ENCODE measurements at places on chromosomes 1 and 21.

- DNase-seq: no peak
Observed at GRCh38 chr1:41842326-41842725, 76.4 kb downstream of the HIVEP3 start.

DNA sequence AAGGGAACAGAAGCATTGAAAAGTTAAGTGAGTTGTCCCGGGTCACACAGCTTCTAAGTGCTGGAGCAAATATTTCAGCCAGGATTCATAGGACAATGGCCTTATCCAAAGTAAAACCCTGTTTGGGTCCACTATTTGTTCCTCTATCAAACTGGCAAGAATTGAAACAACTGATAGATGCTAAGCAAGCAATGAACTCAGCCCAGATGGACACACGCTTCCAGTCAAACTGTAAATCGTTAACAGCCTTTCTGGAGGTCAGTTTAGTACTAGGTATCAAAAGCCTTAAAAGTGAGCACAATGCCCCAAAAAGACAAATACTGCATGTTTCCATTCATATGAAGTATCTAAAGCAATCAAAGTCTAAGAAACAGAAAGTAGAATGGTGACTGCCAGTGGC lies 779 bp upstream of the SVBP start:
- DNase-seq: no peak

GRCh38 chr1:113247782-113248181 lies 142.5 kb upstream of the MAGI3 start:
- no peak for DNase-seq

- DNase-seq: no peak
Observed at GRCh38 chr1:223444411-223444810, 51.2 kb downstream of the CCDC185 start.

DNA sequence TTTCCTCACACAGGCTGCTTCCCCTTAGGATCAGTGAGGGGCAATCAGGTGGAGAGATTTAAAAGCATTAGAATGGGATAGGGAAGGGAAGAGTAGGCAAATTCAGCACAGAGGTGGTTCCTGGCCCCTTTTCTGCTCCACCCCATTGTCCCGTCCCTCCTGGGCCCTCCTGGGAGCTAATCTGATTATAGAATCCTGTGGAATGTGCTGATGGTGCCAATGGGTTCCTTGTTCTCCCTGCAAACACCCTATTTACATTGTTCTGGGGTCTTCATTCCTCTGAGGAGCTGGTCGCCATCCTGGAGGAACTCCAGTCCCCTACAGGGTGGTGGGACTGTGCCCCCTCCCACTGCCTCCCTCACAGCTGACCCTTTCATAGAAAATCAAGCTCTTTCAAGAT lies 34.4 kb upstream of the LRP8 start:
- no peak for DNase-seq

GRCh38 chr1:154547105-154547732 lies 11.2 kb downstream of the UBE2Q1 start:
- no peak for DNase-seq

Measured in stimulated activated CD4-positive, alpha-beta T cell treated with anti-CD3 and anti-CD28 coated beads, Interleukin-4, amount 100 ng/mL, for 24 hours (primary cell).